ENCODE measurements at places on chromosomes 13 and 19.

GRCh38 chr19:35248310-35249145 lies at the start of gene LSR:
Gene LSR (plus strand): TSS chr19:35249002. CDS start chr19:35249023, 21 bp downstream.
- peak; percentile 43 for DNase-seq

DNA sequence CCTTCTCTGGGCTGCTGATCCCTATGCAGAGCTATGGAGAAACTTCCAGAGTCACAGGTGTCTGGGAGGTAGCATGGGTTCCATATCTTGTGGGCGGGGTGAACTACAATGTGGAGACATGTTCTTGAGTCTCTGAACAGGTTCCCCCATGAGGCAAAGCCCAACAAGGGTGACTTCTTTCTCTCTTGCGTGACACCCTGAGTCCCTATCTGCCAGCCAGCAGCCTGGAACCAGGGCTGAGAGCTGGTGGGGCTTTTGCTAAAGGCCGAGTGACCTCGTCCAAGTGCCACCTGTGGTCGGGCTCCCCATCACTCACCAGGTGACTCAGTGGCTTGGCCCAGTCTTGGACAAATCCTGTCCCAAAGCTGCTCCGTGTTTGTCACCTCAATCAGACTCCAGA lies 88.0 kb upstream of the ZNF536 start:
- DNase-seq: no peak

DNA sequence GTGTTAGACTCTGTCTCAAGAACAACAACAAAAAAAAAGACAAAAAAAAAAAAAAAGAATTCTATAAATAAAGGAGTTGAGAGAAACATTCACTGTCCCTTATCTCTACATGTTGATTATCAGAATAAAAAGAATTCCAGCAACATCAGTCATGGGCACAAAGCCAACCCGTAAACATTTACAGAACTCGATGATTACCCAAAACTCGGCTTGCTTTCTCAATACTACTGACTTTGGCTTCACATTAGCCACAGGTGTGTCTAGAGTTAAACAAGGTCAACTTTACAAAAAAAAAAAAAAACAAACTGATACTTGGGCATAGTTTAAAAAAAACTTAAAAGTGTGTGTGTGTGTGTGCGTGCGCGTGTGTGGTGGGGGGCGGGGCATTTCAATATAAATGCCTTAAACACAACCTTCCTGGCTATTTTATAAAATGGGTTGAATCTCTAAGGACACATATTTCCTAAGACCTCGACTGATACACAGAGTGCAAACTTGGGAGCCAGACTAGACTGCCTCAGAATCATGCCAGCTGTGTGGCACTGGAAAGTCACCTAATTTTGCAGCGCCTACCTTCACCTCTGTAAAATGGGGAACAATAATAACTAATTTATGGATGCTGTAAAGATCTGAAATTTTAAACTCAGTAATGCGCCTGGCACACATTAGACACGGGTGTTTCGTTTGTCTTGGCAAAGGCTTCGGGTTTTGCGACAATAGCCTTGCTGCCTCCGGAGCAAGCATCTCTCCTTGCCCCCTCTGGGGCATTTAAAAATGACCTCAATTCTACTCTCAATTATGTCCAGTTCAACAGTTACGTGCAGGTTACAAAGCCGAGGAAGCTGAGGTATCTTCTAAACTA lies 922 bp downstream of the EBPL start:
- DNase-seq: no peak

DNA sequence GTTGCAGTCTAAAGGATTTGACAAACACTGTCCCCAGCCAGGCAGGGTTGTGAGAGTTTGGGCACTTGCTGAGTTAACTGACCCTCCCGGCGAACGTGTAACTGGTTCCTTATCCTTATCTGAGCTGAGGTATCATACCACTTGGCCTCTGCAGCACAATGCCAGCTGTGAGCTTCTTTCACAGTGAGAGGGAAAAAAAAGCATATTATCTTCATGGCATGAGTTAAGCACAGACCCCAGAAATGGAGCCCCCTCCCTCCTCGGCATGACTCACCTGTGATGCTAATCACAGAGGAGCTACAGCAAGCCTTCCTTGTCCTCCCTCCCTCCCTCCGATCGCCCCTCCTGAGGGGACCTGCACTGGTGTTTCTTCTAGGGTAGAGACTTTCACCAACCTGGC lies 60.5 kb downstream of the EFNB2 start:
- DNase-seq: no peak

GRCh38 chr19:39335168-39335548 lies 685 bp downstream of the GMFG start:
- no peak for DNase-seq

GRCh38 chr13:106373304-106373988 lies 162.0 kb downstream of the EFNB2 start:
- DNase-seq: peak; percentile 34

- DNase-seq: peak; percentile 2
Observed at GRCh38 chr19:821231-821824, 427 bp downstream of the PLPPR3 start.

DNA sequence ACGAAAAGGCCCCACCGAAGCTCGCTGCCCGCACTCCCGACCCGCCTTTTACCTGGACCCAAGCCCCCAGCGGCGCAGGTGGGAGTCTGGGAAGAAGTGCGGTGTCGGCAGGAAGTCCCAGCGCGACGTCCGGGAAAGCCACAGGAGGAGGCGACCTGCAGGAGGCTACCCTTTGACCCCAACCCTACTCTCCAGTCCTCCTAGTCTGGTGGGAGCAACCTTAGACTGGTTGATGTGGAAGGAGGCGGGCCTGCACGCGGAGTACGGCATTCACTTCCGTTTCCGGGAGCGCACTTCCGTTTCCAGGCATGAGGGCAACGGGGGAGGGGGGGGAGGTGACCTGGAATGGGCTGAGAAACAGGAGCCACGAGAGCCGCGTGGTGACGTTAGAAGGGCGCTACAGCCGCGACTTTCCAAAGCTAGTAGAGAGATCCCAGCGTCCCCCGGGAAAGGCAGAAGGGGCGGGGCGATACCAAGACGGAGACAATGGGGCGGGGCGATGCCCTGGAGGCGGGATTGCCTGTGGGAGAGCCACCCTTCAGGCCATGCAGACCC lies 28.5 kb downstream of the ZNF266 start:
- DNase-seq: no peak

- DNase-seq: no peak
Observed at GRCh38 chr13:75225288-75226032, 256.5 kb downstream of the TBC1D4 start.

- no peak for DNase-seq
Observed at GRCh38 chr13:108621462-108621861, 7.9 kb upstream of the MYO16 start.

DNA sequence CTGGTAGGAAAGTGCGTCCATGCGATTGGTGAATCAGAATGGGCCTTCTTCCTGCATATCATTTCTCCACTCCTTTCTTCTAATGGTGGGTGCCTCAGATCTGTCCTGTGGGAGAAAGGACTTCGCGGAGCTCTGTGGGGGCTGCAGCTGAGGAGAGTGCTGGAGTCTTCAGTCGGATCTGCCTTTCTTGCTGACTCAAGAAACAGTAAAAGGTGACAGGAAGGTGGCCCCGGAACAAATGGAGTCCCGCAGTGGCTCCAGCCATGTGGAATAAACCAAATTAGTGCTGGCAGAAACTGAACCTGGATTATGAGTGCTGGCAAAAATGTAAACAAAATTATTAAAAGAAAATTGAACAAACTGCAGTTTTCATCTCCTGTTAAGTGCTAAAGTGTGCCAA lies 15.1 kb upstream of the GAS6 start:
- no peak for DNase-seq

- no peak for DNase-seq
Observed at GRCh38 chr13:111219950-111220349, 100.5 kb upstream of the TEX29 start.

GRCh38 chr13:110328573-110328972 lies 21.5 kb downstream of the COL4A2 start:
- no peak for DNase-seq

DNA sequence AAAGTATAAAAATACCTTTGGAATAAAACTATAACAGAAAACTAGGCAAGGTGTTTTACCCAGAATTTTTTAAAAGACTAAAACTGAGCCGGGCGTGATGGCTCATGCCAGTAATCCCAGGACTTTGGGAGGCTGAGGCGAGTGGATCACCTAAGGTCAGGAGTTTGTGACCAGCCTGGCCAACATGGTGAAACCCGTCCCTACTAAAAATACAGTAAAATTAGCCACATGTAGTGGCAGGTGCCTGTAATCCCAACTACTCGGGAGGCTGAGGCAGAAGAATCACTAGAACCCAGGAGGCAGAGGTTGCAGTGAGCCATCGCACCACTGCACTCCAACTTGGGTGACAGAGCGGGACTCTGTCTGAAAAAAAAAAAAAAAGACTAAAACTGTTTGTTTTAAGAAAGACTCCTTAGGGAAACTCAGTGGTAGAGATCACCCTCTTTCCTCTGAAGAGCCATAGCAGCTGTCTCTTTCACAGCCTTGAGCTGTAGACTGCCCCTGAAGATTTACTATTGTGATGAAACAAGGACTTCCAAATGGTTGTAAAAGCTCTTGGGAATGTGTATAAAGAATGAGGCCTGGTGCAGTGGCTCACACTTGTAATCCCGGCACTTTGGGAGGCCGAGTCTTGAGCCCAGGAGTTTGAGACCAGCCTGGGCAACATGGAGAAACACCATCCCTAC lies 14.7 kb upstream of the KCTD4 start:
- DNase-seq: no peak

DNA sequence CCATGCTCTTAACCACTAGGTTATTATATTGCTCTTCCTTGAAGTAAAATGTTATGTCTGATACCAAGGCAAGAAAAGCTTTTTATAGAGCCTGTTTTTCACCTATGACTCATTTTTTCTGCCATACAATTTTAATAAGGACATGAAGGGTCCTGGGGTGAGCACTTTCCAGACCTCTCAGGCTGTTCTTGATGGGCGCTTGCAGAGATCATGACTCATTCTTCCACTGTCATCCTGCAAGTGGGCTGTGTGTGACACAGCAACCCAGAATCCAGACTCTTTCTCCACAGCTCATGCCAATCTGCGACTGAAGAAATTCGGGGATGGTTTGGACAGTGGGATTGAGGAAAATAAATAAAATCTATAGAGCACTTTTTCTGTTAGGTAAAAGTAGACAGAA lies 506.7 kb upstream of the NBEA start:
- DNase-seq: no peak

- no peak for DNase-seq
Observed at GRCh38 chr13:38606699-38607535, 80.0 kb upstream of the FREM2 start.

- no peak for DNase-seq
Observed at GRCh38 chr19:13742756-13743155, 21.6 kb upstream of the MRI1 start.

- no peak for DNase-seq
Observed at GRCh38 chr13:44425041-44425814, 51.6 kb downstream of the SERP2 start.

DNA sequence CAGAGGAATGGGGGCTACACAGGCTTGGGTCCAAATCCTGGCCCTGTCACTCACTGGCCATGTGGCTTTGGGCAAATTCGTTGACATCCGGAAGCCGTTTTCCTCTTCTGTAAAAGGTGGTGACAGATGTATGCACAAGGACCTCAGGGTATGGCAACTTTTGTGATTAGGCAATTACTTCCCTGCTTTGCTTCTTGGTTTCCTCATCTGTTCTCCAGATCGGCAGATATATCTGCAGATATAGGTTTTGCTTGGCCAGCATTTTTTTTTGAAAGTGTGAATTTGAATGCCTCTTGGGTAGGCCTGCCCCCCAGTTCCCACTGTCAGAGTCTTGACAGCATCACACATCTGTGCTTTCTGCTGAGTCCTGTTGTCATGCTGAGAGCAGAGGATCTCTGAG lies 17.7 kb downstream of the TMEM272 start:
- DNase-seq: no peak

DNA sequence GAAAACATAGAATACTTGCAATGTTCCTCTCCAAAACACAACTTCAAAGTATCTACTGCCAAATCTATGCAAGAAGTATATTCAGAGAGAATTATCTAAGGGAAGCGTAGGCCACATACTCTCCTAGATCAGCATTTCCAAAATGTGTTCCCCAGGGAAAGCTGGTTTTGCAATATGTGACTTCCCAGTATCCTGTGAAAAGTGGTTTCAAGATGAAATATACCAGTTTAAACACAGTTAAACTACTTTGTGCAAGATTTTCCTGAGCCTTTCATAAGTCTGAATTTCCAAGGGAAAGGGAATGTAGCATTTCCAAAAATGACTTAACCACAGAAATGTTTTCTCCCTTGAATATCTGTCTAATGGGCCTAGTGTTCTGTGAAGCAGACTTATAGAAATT lies 7.6 kb downstream of the STARD13 start:
- no peak for DNase-seq

GRCh38 chr13:98565726-98566565 lies 11.0 kb downstream of the STK24 start:
- DNase-seq: no peak

GRCh38 chr19:13985771-13986347 lies 20.3 kb downstream of the RFX1 start:
- DNase-seq: no peak

GRCh38 chr19:8143041-8143440 lies 6.4 kb downstream of the FBN3 start:
- no peak for DNase-seq

- no peak for DNase-seq
Observed at GRCh38 chr13:21445759-21446158, 13.3 kb downstream of the ZDHHC20 start.

DNA sequence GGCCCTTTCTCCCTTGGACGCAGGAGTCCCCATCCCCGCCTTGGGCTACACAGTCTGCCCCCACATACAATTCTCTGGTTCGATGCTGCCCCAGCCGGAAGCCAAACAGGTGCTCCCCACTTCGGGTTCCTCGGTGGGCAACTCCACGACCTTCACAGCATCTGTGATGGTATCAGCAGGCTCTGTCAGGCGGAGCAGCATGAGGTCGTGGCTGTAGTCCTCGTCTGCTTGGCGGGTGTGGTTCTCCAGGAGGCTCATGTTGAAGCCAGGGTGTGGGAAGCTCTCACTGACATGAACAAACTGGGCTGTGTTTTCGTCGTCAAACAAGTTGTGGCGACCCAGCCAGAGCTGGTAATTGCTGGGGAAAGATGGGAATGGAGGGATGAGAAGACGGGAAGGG lies 3.5 kb downstream of the KLK1 start:
- peak; percentile 43 for DNase-seq

- DNase-seq: peak; percentile 68
Observed at GRCh38 chr19:12773571-12773970, 1.8 kb downstream of the HOOK2 start.

All from NAMALWA (cell line).